ENCODE measurements at places on chromosomes 1 and 21.

- no peak for DNase-seq
Observed at GRCh38 chr1:116878804-116879477, 30.8 kb upstream of the PTGFRN start.

- DNase-seq, result no peak
Observed at GRCh38 chr1:243408479-243408878, 152.6 kb downstream of the SDCCAG8 start.

DNA sequence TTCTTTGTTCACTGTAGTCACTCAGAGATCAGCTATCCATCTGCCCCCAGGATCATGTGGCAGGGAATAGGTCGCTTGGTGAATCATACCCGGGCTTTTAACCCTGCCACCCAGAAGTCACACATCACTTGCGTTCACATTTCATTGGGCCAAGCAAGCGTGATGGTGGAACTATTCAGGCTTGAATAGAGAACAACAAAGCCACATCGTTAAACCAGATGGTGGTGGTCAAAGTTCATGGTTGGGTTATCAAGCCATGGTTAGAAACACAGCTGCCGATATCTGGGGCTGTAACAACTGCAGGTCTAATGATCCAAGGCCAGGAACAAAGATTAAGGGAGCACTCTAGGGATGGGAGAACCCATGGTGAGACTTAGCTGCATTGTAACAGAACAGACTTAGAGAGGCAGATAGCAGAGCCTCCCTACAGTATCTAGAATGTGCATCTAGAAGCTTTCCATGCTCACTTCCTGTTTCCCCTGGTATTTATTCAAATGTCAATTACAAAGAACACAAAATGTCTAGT, 40.0 kb upstream of the PTPRC start:
- DNase-seq, result no peak

DNA sequence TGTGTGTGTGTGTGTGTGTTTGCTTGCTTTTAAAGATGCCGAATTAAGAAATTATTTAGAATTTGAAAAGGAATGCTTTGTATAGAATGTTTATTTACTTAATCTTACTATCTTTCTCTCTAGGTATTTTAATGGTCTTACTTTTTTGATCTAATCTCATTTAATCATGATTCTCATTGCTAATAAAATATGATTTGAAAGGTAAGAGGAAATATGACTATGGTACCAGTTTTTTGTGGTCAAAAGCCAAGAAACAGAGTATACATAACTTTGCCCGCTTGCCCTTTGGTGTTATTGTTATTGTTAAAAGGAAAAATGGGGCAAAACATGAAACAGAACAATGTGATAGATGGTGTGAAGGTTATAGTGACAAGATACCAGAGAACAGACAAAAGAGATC, 74.6 kb downstream of the RPS6KC1 start:
- no peak for DNase-seq

GRCh38 chr1:9258629-9259028, 24.1 kb downstream of the H6PD start:
- no peak for DNase-seq

DNA sequence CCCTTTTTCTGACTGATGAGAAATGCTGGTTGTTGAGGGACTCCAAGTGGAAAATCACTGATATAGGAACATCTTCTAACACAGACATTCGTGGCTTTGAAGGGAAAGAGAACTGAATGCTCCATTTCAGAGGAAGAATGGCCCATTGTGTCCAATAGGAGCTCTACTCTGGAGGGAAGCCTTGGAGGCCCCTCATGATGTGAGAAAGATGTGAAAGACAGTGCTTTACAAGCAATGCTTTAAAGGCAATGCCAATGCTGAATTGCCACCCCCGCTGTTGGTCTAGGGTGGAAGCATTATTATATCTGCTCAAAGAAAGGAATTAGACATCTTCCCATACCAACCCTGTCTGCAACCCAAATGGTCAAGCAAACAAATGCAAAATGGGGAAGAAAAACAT, 13.7 kb downstream of the NMNAT2 start:
- peak; percentile 8 for DNase-seq

GRCh38 chr1:201282931-201283829, at the start of gene PKP1:
TSS of gene PKP1 (plus strand) at chr1:201283506. CDS start at chr1:201283703, 197 bp downstream.
- DNase-seq, result no peak

DNA sequence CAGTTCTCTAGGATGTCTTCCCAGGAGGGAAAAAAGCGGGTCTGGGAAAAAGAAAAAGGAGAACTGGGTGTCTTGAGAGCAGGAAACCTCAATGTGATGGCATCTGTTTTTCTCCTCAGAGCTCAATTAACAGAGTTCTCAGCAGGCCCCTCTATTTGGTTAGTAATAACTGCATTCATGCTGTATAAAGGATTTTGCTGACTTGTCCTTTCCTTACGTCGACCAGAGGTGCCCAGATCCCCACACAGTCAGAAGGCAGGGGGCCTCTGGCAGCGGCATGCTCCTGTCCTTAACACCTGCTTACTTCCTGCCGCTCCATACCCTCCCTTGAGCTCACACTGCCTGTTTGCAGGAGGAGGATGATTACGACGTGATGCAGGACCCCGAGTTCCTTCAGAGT, 12.3 kb downstream of the PSMD4 start:
- no peak for DNase-seq

- no peak for DNase-seq
Observed at GRCh38 chr1:192766876-192767275, 42.0 kb upstream of the RGS2 start.

GRCh38 chr1:19351873-19352272, 39.7 kb downstream of the SLC66A1 start:
- DNase-seq, result no peak

GRCh38 chr1:226898246-226898645, 27.8 kb downstream of the PSEN2 start:
- DNase-seq, result no peak

DNA sequence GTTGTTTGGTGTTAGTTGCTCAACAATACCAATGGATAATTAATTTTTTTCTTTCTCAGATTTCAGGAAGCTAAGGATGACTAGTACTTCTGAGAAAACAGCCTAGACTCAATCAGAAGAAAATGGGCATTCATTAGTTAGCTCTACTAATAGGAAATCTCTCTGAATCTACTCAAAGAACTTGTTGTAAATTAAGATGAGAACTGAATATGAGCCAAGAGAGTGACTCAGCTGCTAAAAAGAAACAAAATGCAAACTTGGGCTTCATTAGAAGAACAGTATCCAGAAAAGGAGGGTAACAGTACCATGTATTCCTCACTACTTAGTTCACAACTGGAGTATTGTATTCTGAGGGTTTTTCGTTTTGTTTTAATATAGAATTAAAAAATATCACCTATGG, 12.5 kb downstream of the FOXJ3 start:
- DNase-seq, result no peak

GRCh38 chr21:15749082-15749860, 19.5 kb downstream of the USP25 start:
- no peak for DNase-seq

DNA sequence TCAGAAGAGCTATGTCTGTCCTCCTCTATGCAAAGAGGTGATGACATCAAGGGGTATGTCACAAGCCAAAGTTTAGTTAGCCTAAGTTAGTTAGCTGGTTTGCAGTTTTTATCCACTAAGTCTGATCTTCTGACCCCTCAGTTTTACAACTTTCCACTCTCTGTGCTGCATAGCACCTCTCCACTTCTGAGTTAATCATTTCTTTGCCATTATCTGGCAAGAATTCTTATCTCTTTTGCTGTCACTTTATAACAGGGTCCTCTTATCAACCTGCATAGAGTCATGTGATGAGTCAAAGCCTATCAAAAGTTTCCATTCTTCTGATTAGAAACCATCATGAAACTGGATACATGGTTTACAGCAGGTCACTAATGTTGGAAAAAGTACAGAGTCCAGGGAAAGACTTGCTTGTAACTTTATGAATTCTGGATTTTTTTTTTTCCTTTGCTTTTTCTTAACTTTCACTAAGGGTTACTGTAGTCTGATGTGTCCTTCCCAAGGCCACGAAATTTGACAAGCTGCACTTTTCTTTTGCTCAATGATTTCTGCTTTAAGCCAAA, at the start of gene NR5A2:
Gene NR5A2, plus strand, starts transcription at position 447 of the 560 bp plus-strand sequence. CDS start 138 bp downstream, outside the sequence.
- DNase-seq, result no peak

DNA sequence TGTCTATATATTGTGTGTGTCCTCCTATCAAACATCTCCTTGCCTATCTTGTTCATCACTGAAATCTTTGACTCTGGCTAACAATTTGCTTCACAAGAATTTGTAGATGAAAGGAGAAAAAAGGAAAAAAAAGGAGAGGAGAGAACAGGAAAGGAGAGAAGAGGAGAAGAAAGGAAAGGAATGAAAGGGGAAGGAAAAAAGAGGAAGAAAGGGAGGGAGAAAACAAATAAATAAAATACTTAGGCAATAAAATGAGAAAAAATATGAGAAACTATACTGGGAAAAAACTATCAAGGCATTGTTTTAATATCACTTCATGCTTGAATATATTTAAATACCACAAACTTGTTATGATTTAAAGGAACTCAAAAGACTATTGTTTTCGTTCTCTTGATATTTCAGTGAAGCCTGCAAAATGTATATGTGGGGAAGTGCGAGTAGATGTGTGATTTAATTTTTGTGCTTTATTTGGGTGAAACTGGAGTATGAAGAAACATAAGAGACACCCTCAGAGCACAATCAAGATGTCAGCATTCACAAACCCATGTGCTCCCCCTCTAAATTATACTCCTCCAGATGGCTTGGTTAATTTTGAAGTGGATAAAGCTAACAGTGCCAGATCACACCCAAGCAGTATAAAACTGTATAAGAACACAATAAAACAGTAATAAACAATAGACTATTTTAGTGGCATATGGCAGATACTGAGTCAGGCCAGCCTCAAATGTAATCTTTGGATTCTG, 205.7 kb upstream of the SAMSN1 start:
- no peak for DNase-seq

- no peak for DNase-seq
Observed at GRCh38 chr1:161705537-161705936, 1.5 kb upstream of the FCRLA start.

DNA sequence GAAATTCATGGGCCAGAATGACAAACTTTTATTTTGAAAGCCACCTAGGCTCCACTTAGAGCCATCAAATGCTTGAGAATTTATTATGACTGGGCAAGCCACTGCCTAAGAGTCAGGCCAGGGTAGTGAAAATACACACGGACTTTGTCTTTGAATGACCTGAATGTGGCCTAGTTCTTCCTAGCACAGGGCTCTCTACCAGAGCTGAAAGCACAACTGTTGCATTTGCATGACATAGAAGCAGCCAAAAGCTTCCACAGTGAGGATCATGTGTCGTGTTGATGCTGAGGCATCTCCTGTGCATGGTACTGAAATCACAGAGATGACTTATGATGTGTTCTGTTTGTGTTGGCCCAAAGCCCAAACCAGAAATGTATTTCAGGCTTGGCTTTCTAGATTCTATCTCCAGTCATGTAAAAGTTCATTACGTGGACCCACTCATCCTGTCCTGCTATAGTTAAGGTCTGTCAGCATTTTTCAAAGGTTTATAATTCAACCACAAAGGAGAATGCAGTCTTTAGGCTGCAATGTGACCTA, 164.0 kb upstream of the UBE2U start:
- DNase-seq, result no peak

DNA sequence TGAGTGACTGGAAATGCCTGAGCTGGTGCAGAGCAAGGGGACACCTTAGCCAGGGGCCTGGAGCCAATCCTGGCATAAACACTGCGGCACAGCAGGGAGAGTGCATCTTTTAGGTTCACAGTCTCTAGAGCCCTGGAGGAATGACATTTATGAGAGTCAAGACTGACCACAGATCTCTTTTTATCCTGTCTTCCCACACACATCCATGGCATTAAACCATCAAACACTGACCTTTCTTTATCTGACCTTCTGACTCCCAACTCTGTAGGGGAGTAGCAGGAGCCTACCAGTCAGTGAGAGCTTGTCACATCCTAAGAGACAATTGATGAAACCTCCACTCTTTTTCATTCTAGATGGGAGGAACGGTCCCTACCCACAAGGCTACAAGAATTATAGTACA, 7.9 kb downstream of the CD34 start:
- DNase-seq, result no peak
